ENCODE measurements at places on chromosomes 6 and 20.

DNA sequence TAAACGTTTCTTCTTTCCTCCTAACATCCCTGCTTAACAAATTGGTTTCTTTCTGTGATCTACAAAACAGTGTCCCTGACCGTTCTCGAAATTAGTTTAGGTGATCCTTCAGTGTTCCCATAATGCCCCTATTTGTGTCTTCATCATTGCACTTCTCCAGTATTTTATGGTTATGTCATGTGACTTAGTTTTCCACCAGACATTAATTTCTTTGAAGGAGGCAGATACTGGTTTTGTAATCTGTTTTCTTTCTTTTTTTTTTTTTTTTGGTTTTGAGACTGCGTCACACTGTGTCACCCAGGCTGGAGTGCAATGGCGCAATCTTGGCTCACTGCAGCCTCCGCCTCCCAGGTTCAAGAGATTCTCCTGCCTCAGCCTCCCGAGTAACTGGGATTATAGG, 49.2 kb downstream of the FAM217A start:
- no peak for DNase-seq

DNA sequence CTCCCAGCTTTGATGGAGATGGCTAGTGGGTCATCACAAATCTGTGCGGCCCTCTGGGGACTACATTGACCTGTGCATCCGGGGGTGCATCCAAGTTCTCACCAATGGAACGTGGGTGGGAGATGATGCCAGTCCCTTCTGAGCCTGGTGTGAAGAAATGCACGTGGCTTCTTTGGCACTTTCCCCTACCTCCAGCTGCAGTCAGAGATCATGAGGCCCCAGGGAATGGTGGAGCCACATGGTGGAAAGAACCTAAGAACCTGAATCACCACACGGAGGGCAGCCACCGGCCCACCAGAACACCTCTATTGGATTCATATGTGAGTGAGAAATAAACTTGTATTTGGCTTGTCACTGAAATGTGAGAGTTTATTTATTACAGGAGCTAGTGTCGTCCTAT, 9.9 kb upstream of the CDKN1A start:
- no peak for DNase-seq

DNA sequence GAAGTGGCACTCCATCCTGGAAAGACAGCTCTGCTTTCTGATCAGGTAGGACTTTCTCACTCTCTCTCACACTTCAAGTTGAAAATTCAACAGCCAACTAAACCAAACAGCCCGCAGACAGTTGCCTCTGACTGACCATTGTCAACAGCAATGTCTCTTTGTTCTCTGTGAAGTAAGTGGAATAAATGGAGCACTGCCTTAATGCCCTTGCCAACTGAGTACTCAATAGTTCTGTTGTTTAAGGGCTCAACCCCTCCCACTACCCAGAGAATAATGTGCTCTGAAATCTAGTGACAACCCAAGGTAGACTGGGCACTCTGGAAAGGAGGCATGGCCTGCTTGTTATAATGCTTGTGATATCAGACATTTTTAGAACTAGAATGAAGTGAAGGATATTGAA, 16.8 kb upstream of the BCLAF1 start:
- DNase-seq = no peak

DNA sequence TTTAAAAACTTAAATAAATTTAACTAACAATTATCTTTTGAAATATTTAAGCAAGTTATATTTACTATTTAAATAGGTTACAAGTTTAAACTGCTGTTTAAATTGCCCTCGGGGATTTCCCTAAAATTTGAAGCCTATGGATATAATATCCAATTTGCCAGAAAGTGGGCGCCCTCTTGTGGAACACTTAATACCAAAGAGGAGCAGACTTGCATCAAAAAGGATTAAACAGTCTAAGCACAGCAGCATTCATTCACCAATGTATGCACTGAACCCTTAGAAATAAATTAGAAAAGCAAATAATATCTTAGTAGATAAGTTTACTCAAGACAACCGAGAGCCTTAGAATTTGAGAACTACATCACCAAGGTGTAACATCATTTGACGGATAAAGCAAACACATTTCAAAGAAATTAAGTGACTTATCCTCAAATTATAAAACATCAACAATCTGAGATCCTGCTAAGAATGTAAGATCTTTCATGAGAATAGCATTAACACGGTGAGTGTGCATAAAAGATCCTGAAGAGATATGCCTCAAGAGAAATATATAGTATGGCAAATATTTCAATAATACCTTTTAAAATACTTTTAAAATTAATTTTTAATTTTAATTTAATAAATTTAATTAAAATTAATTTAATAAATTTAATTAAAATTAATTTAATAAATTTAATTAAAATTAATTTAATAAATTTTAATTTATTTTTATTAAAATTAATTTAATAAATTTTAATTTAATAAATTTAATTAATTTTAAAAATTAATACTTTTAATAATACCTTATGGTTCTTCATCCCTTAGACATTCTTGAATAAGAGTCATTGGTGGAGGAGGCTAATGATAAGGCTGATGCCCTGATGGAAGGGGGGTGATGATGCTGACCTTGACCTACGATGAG, 11.5 kb upstream of the MEP1A start:
- no peak for DNase-seq

- no peak for DNase-seq
These were observed 65.0 kb upstream of the EEF1A1 start for GRCh38 chr6:73585566-73586415.

- DNase-seq = no peak
These were observed 19.3 kb upstream of the RGS17 start for GRCh38 chr6:153150371-153150751.

- no peak for DNase-seq
These were observed at the start of gene SLC22A16 for GRCh38 chr6:110476046-110476849. Gene SLC22A16 (minus strand): TSS chr6:110476613. CDS start chr6:110476574, 39 bp downstream.

GRCh38 chr20:60314727-60315126, 356.5 kb downstream of the CDH26 start:
- DNase-seq = no peak

- no peak for DNase-seq
These were observed 104.6 kb downstream of the DLL1 start for GRCh38 chr6:170186006-170186935.

Measured in retinal pigment epithelial cell (primary cell).